Astrocyte (in vitro differentiated cells and primary cell): ENCODE measurements at places on chromosomes 6 and 20. TPM values are rescaled to one million over a fixed set of nuclear protein-coding genes. Genes with fewer than 3 reads are reported as not detected.

DNA sequence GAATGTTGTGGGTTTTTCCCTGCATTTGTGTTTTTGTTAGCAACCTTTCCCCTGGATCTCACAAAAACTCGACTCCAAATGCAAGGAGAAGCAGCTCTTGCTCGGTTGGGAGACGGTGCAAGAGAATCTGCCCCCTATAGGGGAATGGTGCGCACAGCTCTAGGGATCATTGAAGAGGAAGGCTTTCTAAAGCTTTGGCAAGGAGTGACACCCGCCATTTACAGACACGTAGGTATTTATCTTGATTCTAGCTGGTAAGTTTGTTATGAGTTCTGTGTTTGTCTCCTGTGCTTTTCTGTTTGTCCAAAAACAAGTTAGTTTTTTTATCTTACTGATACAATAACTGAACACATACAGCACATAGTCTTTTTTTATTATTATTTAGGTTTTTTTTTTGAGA lies 3.0 kb downstream of the SLC25A27 start:
- no peak for DNase-seq

GRCh38 chr6:15479761-15480160 lies 183.1 kb downstream of the DTNBP1 start:
- peak; percentile 52 for DNase-seq

The JAG1 gene
- 278 and 380 TPM in 2 replicates for total RNA-seq

The PARD6B gene
- 10.1 and 13.1 TPM in 2 replicates for total RNA-seq

GRCh38 chr6:18368277-18369105 lies 18.7 kb upstream of the RNF144B start:
- DNase-seq = no peak

- DNase-seq = no peak
Observed at GRCh38 chr20:33312583-33312982, 29.6 kb downstream of the BPIFB1 start.

The GLYATL3 gene
- total RNA-seq = not detected in 2 replicates

- DNase-seq = no peak
Observed at GRCh38 chr6:118304321-118304720, 243.8 kb upstream of the PLN start.

DNA sequence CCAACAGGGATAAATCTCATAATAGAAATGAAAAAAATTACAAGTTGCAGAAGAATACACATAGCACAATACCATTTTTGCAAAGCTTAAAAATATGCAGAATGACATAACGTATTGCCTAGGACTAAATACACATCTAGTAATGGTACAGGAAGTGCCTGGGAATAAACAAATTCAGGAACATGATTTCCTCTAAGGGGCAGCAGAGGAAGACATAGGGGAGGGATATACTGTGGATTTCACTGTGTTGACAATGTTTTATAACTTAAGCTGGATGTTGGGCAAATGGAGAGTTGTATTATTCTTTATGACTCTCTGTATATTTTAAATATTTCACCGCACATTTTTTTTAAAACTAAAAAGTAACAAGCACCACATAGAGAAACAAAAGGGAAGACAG lies 5.6 kb upstream of the GLO1 start:
- DNase-seq = no peak

- DNase-seq = no peak
Observed at GRCh38 chr6:168469521-168469920, 28.5 kb downstream of the SMOC2 start.

DNA sequence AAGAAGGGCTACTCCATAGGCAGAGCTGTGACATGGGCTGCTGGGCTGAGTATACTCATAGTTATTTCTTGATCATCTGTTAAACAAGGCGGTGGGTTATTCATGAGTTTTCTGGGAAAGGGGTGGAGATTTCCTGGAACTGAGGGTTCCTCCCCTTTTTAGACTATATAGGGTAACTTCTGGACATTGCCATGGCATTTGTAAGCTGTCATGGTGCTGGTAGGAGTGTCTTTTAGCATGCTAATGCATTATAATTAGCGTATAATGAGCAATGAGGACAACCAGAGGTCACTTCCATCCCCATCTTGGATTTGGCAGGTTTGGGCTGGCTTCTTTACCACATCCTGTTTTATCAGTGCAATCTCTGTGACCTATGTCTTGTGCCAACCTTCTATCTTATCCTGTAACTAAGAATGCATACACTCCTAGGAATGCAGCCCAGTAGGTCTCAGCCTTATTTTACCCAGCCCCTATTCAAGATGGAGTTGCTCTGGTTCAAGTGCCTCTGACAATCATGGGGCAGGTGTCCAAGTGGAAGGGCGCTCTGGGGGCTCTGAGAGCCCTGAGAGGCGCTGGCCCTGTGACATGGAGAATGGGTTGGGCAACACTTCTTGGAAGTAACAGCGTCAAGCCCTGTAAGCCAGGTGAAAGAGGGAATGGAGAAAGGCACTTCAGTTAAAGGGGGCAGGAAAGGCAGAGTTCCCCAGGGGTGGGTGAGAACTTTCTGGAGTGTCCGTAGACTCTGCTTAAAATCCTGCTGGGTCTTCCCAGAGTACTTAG lies 354.2 kb upstream of the SULF2 start:
- DNase-seq = peak; percentile 89

GRCh38 chr6:138862456-138862855 lies 66.6 kb downstream of the ECT2L start:
- no peak for DNase-seq

DNA sequence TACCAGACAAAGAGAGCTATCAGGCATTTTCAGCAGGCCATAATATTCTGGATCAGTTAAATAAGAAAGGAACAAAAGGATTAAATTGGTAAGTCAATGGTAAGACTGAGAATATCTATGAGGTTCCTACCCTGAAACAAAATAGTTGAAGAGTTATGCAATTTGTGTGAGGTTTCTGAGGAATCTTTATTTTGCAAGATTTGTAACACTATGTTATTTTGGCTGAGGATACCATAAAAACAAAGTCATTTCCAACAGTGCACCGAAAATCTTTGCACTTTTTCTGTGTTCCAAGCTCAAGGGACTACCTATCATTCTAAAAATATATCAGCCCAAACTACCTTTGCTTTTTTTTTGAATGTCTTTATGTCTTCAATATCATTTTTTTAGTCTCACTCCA lies 383.3 kb upstream of the CITED2 start:
- peak; percentile 53 for DNase-seq

The PPP1R3D gene
- total RNA-seq = 5.2 and 5.8 TPM in 2 replicates

DNA sequence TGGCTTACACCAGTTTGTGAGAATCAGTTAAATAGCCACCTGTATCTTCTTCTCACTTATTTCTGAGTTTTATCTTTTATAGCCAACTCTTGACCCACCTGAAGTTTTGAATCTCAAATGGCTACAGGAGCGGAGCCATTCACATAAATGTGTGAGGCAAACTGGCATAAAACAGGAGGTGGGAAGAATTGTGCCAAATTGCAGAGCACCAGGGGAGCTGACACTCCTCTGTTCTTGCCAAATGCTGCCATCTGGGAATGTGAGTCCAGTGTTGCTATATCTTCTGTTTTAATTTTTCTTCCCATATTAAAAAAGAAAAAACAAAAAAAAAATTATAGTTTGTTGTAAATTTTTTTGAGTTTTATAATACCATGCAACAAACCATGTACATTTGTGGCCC lies 17.0 kb upstream of the RNF146 start:
- DNase-seq = no peak

- DNase-seq = no peak
Observed at GRCh38 chr6:72419966-72420365, 201.9 kb upstream of the KCNQ5 start.

DNA sequence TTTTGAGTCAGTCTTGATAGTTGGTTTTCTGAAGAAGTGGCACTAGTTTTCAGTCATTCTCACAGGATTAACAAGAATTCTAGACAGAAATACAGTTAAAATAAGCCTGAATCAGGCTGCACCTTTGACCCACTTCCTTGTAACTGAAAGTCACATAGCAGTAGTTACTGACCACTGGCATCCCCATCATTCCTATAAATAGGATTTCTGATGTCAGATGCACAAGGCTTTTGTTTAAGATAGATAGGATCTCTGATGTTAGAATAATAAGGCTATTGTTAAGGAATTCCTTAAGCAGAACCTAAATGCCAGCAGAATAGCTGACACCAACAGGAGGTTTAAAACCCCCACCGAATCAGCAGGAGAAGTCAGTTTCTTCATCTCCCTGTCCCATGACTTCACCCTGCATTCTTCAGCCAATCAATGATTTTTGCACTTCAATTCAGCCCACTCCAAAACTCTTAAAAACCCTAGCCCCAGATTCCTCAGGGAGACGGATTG lies 30.6 kb upstream of the ZBTB24 start:
- DNase-seq = peak; percentile 91

DNA sequence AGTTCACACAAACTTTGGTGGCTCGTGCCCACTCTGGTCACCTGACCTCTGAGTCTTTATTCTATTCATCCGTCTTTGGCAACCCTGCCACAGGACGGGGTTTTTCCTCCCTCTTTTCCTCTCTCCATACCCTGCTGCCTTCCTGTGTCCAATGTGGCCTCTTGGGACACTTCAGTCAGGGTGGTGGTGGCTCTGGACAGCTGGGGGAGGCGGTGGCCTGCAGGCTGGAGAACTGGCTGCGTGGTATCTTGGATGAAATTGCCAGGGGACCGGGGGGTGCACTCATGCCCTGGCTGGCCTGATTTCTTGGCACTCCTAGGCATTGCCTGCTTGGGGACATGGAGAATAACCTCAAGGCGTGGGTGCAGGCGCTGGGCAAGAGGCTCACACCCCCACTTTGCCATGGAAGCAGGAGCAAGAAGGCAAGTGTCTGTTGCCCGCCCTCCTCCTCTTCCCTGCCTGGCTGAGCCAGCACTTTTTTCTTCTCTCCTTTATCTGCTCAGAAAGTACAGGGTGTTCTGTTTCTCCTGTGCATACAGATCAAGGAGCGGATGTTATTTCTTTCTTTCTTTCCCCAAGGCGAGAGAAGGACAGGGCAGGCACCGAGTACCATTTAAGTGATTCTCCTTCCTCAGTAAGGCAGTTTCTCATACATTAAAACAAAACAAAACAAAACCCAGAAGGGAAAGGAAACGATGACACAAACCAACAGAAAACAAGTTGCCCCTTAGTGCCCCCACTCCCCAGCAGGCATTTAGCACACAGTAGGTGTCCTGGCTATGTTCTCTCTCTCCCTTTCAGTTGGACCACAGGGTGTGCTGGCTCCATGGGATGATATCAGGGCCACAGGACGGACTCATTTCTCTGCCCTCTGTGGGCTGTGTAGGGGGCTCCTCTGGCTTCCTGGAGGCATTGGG lies 155.5 kb upstream of the RNF24 start:
- no peak for DNase-seq

The PFDN4 gene
- 28.3 and 35.2 TPM in 2 replicates for total RNA-seq

The LPA gene
- not detected in 2 replicates for total RNA-seq

- DNase-seq = no peak
Observed at GRCh38 chr20:44358776-44359175, 3.3 kb downstream of the HNF4A start.

The SPINT3 gene
- total RNA-seq = not detected in 2 replicates

The REM1 gene
- not detected in 2 replicates for total RNA-seq

DNA sequence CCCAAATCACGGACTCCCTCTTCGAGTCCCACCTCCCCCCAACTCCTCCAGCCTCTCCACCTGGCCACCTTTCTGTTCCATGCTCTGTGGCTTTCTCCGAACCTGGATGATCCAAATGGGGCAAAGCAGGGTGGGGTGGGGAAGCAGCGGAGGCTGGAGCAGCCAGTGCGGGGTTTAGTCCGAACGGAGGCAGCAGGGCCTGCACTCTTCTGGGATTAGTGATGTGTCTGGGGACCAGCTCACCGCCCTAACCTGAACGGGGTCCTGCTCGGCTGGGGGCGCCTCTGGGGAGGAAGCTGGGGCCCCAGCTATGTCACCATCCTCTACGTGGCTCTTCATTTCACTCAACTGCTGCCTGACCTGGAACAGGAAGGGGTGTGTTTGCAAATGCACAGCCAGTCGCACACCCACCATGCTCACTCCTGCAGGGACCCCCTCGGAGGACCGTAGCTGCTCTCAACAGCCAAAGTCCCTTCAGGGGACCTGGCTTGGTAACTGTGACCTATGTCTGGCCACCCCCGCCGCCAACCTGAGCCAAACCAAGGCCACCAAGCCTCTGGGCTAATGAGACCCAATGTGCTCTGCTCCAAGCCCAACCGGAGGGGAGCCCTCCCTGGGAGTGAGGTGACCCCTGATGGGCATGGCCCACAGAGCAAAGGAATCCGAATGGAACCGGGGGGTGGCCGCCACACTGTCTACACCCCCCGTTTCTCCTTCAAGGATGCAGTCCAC lies 46.8 kb downstream of the DSTN start:
- DNase-seq = no peak
